ENCODE measurements at places on chromosomes 12 and 14.

DNA sequence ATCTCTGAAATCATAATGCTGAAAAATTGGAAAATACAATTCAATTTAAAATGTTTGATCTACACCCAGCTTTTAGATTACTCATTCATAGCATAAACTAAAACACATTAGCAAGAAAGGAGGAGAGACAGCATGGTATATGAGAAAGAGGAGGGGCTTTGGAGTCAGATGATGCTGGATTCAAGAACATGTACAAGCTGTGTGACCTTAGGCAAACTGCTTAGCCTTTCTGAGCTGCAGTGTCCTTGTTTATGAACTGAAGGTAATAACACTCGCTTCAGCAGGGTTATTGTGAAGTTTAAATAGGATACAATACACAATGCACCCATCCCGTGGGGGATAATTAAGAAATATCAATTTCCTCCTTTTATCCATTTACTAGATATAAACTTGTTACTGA lies 79.2 kb downstream of the MAP1LC3B2 start:
- DNase-seq, result no peak

DNA sequence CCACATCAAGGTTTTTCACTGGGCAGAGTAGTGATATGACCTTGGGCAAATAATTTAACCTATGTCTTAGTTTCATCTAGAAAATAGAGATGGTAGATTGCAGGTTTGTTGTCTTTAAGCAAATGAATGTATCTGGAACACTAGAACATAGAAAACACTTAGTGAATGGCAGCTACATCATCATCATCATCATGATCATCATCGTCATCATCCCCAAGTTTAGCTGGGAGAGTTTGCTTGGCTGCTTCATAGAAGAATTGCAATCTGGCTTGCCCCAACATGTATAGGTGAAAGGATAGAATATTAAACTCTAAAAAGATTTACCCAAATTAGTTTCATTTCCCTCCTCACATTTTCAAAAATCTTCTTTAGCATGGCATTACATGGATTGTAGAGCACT lies 91.3 kb upstream of the TMEM260 start:
- DNase-seq, result no peak

- no peak for DNase-seq
Measured at GRCh38 chr12:1919763-1920162, 1.3 kb upstream of the CACNA2D4 start.

- DNase-seq, result no peak
Measured at GRCh38 chr14:101476916-101477553, 84.3 kb upstream of the DIO3 start.

DNA sequence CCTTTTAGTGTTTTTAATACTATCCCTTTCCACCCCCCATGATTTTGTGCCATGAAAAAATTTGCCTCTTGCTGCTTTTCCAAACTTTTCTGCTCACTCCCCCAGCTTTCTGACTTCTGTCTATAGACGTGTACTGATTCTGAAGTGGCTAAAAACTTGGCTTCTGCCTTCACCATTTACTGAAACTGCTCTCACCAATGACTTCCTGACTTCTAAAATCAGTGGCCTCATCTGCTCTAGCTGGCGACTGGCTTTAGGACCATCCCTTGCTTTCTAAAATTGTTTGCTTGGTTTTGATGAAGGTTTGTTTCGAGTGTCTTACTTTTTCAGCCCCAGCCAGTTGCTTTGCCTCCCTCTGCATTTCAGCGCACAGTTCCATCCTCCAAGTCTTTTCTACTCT lies 145.3 kb downstream of the HELB start:
- no peak for DNase-seq

- no peak for DNase-seq
Measured at GRCh38 chr12:89347325-89347829, 4.9 kb downstream of the DUSP6 start.

DNA sequence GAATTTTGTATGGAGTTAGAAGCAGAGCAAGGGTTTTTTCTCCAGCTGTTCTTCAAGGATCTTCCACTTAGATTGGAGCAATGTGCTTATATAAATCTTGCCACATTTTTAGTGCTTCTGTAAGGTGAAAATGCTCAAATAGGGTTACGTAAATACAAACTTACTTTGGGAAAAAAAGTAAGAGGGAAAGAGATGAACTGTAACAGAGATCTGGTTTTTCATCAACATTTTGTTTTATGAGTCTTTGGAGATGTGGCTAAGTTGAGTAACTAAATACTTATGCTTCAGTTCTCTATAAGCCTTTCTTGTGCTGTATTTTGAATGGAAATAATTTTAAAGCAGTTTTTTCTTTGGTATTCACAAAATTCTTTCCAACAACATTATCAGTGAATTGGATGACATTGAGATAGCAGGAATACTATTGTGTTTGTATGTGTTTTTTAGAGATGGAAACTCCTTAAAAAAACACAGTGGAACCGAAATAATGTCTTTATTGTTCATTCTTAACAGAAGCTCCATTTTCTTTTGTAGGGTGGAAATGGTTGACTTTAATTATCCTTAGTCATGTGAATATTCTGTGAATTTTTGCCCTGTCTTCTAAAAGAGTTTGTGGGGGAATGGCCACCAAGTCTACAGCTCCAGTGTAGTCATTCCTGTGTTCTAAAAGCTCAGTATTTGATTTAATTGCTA lies 45.7 kb downstream of the NPAS3 start:
- no peak for DNase-seq

DNA sequence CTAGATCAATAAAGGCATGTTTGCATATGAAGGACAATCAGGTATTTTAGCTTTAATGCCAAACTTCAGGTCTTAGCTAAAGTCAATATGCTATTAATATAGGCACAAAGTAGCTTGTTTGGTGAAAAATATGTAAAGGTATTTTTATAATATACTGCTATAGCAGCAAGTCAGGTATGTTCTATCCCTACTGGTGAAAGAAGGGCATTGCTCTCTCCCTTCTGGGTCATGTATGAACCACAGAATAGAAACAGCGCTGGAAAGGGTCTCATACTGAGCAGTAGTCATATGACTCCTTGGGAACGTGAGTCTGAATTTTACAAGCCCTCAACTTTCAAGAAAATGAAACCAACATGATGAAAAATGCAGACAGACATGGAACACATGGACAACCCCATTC lies 314.6 kb downstream of the GRIN2B start:
- DNase-seq, result no peak

DNA sequence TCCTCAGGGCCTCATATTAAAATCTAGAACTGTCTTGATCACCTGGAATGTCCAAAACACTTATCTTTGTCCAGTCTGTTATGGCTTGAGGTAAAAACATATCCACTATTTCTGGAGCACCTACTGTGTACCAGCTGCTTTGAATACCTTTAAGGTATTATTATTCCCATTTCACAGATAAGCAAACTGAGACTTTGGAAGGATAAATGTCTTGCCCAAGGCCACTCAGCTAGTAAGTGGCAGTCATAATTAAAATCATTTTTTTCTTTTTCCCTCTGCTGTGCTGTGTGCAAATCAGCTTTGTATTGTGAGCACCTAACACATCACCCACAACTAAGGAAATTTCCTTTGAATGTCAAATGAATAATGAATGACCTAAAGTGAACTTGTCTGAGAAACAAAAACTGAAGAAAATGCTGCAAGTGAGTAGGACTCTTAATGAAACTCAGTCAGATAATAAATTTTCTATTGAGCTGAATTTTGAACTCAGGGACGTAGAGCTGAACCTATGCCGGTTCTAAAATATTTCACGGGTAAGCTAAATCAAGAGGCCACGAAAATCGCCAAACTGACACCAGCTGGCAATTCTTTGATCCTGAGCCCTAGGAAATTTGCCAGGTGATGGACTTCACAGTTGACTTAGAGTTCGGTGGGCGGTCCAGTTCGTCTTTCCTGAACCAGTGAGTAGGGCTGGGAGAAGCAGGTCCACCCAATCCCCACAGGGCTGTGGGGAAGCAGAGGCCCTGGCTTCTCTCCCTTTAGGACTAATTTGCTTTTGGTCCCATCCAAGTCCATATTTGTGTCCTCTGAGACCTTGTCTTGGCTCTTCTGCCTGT lies 159.7 kb upstream of the PWP1 start:
- DNase-seq, result no peak

DNA sequence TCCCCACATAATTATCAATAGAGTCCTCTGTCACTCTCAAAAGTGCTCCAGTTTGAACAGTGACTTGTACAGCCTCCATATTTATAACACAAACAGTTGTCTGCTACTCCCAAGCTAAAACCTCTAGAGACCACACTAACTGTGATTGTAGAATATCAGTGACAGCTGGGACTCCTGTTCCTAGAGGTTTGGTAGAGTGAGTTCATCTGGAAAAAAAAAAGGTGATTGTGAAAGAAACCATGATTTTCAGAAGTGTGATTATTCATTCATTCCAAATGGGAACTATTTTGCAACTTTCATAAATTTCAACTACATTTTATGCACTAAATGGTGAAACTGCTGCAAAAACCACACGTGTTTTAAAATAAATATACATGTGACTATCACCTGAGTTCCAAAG lies 128.0 kb upstream of the PLXNC1 start:
- no peak for DNase-seq

DNA sequence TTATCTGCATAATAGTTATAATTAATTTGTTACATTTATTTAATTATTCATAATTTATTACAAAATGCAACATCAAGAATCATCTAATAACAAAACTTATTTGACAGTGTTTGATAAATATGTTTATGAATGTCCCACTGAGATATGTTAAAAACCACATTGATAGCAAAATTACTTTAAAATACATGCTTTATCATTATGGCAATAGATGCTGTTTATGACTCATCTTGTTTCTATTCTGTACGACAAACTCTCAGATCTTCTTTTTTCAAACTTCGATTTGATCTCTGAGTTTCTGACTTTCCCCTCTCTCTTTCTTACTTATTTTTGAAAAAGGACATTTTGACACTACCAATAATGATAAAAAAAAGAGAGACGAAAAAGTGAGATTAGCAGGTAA lies 56.8 kb upstream of the LRRK2 start:
- no peak for DNase-seq

- DNase-seq, result no peak
Measured at GRCh38 chr12:43332977-43333640, 218.9 kb downstream of the ADAMTS20 start.

- no peak for DNase-seq
Measured at GRCh38 chr14:68268197-68268596, 448.6 kb downstream of the RAD51B start.

- no peak for DNase-seq
Measured at GRCh38 chr14:63501429-63501828, 41.7 kb downstream of the PPP2R5E start.

DNA sequence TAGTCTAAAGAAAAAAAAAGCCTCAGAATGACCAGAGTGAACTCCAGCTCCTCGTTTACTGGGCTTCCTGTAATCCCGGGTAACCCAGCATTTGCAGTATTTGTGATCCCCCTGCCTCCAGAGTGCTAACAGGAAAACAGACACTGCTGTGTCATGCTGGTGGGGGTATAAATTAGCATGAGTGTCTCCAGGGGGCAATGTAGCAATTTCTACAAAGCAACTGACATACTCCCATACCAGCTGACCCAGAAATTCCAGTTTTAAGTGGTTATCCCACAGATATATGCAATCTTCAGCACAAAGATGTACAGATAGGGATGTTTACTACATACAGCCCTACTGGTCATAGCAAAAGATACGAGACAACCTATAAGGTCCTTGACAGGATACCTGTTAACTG lies 18.8 kb downstream of the TTC7B start:
- no peak for DNase-seq

DNA sequence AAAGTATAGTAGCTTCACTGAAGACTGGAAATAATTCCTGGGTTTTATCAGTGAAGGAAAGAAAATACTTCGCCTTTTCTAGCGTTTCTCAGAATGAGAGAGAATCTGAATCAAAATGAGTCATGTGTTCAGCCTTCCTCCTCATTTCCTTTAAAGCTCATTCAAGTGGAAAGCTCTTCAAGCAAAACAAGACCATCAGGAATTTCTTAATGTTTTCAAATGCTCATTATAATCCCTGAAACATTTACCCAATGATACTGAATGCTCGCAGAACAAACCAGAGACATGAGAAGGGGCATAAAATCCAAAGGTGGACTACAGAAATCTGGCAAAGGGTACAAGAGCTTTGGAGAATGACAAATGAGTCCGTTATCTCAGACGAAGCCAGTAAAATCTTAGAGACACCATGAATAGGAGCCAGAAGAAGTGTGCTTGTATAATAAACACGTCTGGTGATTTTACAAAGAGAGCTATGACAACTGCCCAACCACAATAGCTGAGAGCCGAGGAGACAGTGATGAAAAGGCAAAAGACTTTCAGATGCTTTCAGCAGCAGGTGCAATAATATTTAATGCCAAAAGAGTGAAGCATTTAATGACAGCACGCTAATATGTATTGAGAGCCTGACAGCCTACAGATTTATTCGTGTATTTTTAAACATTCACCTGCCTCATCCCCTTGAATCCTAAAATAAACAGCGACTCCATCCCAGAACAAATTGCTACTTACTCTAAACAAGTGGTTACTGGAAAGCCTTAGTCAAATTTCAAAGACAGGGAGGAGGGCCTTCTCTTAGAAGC lies 19.0 kb downstream of the SPRING1 start:
- DNase-seq, result no peak

DNA sequence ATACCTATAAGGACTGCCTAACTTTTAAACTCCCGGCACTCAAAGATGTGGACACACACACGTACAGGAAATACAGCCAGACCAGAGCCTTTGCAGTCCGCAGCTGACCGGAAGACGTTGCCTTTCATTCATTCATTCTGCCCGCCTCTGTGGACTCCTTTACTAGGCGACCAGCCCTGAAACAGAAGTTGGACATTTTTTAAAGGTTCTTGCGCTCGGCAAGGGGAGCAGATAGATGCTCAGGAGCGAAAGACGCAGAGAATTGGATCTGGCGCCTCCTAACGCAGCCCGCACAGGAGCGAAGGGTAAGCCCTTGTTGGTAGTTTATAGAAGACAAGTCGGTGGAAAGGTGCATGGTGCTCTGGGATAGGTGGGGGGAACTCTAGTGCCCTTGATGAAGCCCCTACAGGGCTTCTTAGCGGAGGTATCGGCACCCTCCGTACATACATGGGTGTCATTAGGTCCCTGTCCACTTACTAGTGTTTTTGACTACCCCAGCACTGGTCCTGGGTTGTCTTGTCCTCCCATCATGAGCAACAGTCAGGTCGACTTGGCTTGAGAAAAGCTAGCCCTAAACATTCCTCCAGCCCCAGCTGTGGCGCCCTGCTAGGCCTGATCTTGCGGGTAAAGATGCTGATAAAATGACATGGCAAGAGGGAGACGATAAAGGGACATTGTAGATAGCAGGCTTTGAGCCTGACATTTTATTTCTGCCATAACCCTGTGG lies at the start of gene KDM2B:
Gene KDM2B, minus strand, starts transcription at position 65 of the 727 bp plus-strand sequence. CDS start 112 bp downstream, outside the sequence.
- peak; percentile 48 for DNase-seq

DNA sequence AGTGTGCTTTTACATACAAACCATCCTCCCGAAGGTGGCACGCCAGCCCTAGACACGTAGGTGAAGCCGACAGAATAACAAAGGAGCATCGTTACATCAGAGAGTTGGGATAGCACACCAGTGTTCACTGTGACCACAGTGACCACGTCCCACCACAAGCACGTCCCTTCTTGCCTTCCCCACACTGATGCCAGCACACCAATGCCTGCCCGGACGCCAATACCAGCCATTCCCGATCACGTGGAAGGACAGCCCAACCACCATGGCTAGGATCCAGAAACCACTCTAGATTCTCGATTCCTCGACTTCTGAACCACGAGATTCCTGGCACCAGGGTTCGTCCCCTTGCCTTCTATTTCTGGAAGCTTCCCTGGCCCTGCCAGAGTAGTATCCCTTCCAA lies 48.0 kb upstream of the GPR68 start:
- no peak for DNase-seq
